Activated naive CD8-positive, alpha-beta T cell treated with anti-CD3 and anti-CD28 coated beads, Interleukin-2, amount 10 ng/mL, durations not matched to agents 7 days and 5 days (primary cell): ENCODE measurements at places on chromosomes 12 and 14.

GRCh38 chr14:75094896-75095295, 25.5 kb downstream of the ZC2HC1C start:
- DNase-seq: no peak

- no peak for DNase-seq
Measured at GRCh38 chr14:79337761-79338160, 873.5 kb downstream of the DIO2 start.

DNA sequence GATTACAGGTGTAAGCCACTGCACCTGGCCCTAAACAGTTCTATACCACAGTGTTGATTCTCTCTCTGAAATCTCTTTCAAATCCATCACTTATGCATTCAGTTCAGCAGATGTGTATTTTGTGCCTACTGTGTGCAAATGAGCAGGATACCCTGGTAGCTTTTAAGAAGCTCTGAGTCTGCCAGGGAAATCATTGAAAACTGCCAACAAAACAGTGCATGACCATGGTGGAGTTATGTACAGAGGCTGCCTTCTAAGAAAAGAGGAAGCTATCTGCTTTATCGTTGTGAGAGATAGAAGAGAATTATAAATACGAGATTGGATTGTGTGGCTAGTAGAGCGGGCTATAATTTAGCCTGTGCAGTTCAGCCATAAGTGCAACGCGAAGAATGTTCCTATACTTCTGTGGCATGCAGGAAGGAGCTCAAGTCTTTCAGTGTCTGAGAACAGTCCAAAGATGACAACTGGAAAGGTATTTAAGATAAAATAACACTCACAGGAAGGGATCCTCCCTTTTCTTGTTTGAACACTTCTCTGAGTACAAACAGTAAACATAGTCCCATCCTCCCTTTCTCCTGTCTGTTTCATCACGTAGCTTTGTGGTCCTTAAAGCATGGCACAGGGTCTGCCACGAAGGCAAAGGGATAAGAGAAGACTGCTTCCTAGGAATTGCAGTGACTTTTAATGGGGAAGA, 4.3 kb downstream of the DIP2B start:
- no peak for DNase-seq

DNA sequence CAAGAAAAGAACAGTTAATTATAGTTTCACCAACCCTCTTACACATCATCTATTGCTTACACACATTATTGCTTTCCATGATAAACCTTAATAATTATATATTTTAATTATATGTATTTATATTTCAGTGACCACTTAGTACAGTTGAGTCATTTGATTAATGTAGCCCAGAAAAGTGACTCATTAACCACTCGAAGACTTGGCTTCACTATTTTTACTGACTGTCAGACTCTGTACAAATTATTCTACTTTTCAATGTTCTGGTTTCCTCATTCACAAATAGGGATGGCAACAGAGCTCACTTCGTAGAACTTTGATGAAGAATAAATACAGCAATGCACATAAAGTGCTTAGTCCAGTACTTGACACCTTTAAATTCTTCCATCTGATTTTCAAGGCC, 98.3 kb downstream of the CFAP54 start:
- no peak for DNase-seq

DNA sequence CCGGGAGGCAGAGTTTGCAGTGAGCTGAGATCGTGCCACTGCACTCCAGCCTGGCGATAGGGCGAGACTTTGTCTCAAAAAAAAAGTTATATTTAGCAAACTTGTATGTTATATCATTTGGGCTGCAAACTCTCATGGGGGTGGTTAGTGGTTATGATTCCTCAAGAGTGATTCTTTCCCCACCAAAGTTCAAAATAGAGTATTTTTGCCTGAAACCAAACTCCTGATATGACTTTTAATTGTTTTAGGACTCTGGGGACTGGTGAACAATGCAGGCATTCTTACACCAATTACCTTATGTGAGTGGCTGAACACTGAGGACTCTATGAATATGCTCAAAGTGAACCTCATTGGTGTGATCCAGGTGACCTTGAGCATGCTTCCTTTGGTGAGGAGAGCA, 18.6 kb downstream of the HSD17B6 start:
- no peak for DNase-seq

GRCh38 chr14:65866448-65866847, 453.9 kb downstream of the FUT8 start:
- no peak for DNase-seq

GRCh38 chr12:19398376-19399363, 40.6 kb upstream of the AEBP2 start:
- no peak for DNase-seq

- DNase-seq: no peak
Measured at GRCh38 chr12:21330682-21331253, 3.9 kb downstream of the SLCO1A2 start.

GRCh38 chr14:80978403-80978802, 23.0 kb downstream of the TSHR start:
- DNase-seq: peak; percentile 35
